ENCODE measurements at places on chromosomes 5 and 9.

- DNase-seq = peak; percentile 9
Observed at GRCh38 chr9:83956086-83956435, 24.0 kb downstream of the HNRNPK start.

DNA sequence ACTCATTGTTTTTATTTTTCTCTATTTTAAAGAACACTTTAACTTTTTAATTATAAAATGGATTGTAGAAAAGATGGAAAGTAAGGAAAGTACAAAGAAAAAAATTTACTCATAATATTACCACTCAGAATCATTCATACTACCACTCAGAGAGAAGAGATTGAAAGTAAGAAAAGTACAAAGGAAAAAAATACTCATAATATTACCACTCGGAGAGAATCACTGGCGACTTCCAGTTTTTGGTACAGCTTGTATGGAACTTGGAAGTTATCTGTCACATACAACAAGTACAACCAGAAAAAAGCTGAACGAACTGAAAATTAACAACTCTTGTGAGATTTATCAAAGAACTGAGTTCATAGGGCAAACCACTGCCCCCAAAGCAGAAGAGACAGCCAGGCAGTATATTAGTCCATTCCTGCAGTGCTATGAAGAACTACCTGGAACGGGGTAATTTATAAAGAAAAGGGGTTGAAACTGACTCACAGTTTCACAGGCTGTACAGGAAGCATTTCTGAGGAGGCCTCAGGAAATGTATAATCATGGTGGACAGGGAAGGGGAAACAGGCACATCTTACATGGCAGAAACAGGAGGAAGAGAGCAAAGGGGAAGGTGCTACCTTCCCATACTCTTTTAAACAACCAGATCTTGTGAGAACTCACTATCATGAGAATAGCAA, 183.9 kb downstream of the SMARCA2 start:
- DNase-seq = no peak

DNA sequence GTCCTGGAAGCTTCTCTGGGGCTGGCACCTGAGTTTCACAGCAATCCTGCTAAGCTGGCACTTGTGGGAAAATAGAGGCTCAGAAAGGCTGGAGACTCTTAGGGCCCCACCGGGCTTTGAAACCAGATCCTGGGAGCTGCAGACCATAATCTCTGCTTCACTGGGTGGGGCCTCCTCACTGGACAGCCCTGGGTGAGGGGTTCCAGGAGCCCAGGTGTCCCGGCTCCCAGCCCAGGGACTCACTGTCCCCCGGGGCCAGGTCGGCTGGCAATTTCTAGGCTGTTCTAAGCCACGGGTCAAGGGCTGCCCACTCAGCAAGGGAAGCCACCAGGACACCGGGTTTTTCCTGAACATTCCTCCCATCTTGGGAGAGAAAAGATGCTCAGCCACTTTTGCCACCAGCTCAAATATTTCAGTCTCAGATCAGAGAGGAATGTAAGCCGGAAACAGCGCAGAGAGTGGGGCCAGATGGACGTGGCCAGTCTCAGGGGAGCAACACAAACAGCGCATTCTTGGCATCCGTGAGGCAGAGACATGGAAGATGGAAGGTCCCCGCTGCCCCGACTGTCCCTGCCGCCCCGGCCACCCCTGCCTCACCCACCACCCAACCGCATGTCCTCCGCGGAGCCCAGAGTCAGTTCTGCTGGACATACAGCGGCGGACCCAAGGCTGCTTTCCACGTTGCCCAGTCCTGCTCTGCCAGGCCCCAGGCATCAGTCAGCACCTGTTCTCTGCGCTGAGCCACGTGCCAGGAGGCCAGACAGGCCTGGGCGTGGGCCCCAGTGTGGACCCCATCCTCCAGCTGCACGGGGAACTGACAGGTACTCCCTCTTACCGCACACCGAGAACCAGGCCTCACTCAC, 72.6 kb downstream of the VAV2 start:
- no peak for DNase-seq

DNA sequence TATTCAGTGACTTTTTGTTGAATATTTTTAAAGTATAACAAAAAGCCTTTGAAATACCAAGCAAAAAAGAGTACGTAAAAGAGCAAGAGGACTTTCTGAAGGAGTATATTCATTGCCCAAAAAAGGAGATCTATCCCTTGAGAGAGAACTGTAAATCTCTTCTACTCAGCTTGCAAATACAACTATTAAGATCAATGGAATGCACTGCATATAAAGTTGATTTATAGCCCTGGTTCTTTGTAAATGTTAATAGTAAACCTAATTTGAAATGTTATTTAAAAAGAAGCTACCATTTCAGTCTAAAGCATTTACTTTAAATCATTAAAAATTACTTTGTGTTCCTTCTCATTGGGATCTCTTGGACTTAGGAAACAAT, 168.1 kb downstream of the PDE4D start:
- no peak for DNase-seq

GRCh38 chr9:129484352-129485000, 136.4 kb downstream of the C9orf50 start:
- no peak for DNase-seq

- no peak for DNase-seq
Observed at GRCh38 chr9:78775211-78775610, 478.3 kb downstream of the PSAT1 start.

DNA sequence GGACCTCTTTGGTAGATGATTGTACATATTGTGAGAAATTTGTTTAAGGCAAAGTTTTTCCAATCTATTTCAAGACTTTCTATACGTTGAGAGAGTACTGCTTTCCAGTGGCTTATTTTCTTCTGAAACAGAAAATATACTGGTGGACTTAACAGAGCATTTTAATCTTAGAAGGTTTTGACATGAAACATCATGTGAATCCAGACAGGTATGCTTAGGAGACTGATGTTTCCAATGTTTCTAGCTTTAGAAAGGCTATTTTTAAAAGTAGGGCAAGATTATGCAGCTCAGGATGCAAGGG, 71.0 kb downstream of the PIK3R1 start:
- DNase-seq = no peak

- DNase-seq = no peak
Observed at GRCh38 chr9:93376411-93376810, 75.1 kb upstream of the FAM120A start.

GRCh38 chr5:32047056-32047455, 127.1 kb downstream of the GOLPH3 start:
- no peak for DNase-seq

DNA sequence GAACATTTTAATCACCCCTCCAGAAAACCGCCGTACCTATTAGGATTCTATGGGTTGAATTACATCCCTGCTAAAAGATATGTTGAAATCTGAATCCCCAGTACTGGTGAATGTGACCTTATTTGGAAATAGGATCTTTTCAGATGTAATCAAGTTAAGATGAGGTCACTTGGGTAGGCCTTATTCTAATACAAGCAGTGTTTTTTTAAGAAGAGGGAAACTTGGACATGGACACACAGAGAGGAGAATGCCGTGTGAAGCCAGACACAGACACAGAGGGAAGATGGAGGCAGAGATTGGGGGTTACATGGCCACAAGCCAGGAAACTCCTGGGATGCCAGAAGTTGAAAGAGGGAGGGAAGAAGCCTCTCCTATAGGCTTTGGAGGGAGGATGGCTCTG, 183.5 kb downstream of the GNA14 start:
- DNase-seq = no peak

DNA sequence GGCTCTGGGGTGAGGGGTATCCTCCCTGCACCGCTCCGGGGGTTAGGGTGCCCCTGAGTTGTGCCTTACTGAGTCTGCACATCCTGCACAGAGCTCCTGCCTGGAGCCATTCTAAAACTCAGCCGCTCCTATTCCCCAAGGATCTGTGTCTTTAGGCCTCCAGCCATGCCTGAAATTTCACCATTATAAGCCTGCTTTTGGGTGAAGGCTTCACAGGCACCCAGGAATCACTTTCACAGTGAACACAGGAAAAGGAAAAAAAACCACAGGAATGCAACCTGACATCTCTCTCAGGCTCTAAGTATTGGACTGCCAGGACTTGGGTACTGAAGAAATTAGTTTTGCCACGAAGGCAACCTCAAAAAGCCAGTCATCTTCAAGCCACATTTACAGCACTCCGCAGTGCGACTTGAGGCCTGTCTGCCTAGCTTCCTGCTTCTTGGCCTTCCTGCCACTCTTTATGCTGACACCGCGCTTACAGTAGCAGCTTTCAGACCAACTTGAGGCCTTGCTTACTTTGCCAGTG, 30.9 kb downstream of the GALNT10 start:
- DNase-seq = no peak

DNA sequence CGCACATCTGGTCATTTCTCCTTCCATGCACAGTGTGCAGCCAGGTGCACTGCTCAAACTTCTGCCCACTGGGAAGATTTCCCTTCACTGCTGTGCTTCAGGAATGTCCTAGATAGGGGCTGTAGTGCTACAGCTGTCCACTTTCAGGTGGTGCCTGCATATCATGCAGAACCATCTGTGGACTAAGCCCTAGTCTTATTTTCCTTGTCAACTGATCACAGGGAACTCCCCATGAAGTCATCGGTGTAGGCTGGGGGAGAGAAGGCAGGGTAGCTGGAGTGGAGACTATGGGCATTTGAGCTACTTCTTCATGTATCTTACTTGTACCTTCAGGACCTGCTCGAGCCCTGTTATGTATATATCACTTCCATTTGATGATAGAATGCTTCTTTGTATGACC, 150.9 kb upstream of the PLCXD3 start:
- DNase-seq = no peak

DNA sequence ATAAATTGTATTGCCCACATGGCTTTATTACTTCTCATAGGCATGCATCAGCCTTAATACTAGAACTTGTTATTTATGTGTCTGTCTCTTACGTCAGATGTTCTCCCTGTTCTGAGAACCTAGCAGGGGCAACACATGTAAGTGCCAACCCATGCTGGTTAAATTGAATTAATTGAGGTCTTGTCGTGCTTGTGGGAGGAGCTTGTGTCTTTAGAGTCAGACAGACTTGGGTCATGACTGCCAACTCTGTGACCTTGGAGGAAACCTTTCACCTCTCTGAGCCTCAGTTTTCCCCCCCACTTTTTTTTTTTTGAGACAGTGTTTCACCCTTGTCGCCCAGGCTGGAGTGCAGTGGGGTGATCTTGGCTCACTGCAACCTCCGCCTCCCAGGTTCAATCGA, 2.2 kb upstream of the MEGF9 start:
- DNase-seq = no peak

GRCh38 chr5:172410662-172411483, 43.5 kb downstream of the SH3PXD2B start:
- no peak for DNase-seq

DNA sequence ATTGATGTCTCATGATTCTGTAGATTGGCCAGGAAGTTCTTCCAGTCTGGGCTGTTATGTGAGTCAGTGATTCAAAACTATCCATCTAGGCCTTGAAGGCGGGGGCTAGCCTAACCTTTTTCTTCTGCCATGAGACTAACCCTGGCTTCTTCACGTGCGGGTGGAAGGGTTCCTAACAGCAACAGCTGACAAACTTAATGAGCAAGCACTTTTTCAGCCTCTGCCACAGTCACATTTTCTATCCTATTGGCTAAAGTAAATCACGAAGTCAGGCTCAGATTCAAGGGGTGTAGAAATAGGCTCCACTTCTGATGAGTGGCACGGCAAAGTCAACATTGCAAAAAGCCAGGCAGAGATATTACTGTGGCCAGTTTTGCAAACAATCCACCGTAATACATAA, 68.4 kb downstream of the STK32A start:
- DNase-seq = no peak

- no peak for DNase-seq
Observed at GRCh38 chr5:97075649-97076048, 66.8 kb downstream of the LIX1 start.

GRCh38 chr9:21690561-21690960, 111.9 kb upstream of the MTAP start:
- DNase-seq = no peak

GRCh38 chr5:145718956-145719355, 116.2 kb downstream of the PRELID2 start:
- DNase-seq = no peak

DNA sequence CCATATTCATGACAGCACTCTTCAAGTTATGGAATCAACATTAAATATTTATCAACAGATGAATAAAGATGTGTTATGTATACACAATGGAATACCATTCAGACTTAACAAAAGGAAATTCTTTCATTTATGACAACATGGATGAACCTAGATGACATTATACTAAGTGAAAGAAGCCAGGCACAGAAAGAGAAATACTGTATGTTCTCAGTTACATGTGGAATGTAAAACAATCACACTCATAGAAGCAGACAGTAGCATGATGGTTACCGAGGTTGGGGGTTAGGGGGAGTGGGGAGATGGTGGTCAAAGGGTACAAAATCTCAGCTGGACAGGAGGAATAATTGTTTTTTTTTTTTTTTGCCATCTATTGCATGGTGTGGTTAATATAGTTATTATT, 431.9 kb downstream of the DMAC1 start:
- DNase-seq = no peak

DNA sequence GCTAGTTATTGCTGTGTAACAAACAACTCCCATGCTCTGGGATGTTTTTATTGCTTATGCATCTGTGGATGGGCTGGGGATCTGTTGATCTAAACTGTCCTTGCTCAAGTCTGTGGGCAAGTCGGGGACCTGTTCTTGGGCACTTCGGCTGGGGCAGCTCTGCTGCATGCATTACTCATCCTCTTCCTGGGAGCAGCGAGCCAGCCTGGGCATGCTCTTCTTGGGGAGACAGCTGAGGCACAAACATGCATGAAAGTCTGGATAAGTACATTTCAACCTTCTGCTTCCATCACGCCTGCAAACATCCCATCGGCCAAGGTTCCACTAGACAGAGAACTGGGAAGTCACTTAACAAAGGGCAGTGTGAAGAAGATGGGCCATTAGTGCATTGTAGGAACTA, 66.3 kb downstream of the ANKRD33B start:
- no peak for DNase-seq

GRCh38 chr9:119435076-119435475, 65.8 kb upstream of the BRINP1 start:
- no peak for DNase-seq

DNA sequence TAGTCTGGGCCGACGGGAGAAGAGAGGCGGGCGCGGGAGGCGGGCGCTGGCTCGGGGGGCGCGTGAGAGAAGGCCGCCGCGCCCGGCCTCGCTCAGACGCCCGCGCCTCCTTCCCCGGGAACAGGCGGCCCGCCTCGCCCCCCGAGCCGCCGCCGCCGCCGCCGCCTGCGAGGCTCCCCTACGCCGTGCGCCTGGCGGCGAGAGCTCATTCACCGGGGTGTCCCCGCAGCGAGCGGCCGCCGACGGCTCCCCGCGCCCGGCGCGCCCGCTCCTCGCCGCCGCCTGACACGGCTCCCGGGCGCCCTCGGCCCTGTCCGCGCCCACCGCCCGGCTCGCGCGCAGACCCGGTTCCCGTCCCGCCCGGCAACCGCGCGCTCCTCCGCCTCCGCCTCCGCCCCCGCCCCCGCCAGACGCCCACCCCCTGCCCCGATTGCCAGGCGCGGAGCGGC, at the start of gene GNAQ:
TSS of gene GNAQ (minus strand) at position 368 of the 449 bp plus-strand sequence. CDS start 576 bp downstream, outside the sequence.
- peak; percentile 33 for DNase-seq

Measured in stimulated activated CD4-positive, alpha-beta T cell treated with anti-CD3 and anti-CD28 coated beads, Interleukin-15, amount 100 ng/mL, for 1 hour (primary cell).